Kidney glomerular epithelial cell (primary cell): ENCODE measurements at places on chromosomes 6 and 20.

GRCh38 chr6:143279385-143279784 is 171.1 kb downstream of the ADAT2 start:
- DNase-seq, result no peak

GRCh38 chr6:38146021-38146733 is 326.6 kb downstream of the ZFAND3 start:
- DNase-seq, result no peak

DNA sequence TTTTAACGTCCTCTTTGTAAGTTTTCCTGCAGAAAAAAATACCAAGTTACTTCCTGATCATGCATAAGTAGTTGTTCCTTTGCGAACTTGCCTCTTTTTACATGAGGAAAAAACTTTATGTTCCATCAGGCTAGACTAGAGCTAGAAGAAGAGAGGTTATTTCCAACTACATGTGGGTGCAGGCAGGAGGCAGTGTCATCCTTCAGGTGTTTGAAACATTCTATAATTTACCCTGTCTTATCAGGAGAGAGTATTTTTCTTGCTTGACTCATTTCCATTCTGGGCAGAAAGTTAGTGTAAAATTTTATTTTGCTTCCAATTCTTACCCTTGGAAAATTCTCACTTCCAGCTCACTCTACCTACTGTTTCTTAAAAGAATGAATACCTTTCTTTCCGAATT is 28.5 kb upstream of the EPHA7 start:
- peak; percentile 51 for DNase-seq

DNA sequence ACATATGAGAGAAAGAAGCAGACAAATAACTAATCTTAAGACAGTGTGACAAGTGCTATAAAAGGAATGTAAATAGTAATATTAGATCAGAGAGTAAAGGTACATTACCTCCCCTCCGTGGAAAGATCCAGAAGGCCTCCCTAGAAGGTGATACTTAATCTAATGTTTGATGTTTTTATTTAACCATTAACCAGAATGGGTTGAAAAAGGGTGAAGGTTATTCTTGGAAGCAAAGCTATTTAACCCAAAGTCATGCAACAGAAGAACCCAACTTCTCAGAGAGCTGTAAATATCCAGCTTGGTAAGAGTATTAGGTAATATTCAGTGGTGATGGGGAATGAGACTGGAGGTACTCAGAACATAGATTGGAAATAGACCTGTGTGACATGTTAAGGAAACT is 68.0 kb upstream of the HIVEP1 start:
- no peak for DNase-seq

- peak; percentile 68 for DNase-seq
Measured at GRCh38 chr6:11744753-11745152, 33.9 kb downstream of the ADTRP start.

- DNase-seq, result no peak
Measured at GRCh38 chr20:14331646-14332045, 5.8 kb downstream of the FLRT3 start.
